ENCODE measurements at places on chromosomes 13 and 19.

- DNase-seq = no peak
Measured at GRCh38 chr19:30453743-30454142, 81.6 kb downstream of the ZNF536 start.

DNA sequence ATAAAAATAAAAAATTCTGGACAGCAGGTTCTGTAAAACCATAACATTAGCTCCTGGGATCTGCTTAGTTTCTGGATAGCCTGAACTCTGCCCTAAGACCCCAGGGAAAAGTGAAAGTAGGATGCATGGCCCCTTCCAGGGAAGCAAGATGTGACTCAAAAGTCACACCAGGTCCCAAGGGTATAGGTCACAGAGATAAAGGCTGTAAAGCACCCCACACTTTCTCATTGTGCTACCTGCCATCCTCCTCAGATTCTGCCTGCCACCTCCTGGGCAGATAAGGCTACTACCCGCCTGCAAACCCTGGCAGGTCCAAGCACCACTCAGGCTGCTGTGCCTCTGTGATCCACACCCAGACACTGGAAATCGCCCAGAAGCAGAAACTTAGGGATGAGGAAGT, 20.6 kb downstream of the FFAR2 start:
- peak; percentile 76 for DNase-seq

DNA sequence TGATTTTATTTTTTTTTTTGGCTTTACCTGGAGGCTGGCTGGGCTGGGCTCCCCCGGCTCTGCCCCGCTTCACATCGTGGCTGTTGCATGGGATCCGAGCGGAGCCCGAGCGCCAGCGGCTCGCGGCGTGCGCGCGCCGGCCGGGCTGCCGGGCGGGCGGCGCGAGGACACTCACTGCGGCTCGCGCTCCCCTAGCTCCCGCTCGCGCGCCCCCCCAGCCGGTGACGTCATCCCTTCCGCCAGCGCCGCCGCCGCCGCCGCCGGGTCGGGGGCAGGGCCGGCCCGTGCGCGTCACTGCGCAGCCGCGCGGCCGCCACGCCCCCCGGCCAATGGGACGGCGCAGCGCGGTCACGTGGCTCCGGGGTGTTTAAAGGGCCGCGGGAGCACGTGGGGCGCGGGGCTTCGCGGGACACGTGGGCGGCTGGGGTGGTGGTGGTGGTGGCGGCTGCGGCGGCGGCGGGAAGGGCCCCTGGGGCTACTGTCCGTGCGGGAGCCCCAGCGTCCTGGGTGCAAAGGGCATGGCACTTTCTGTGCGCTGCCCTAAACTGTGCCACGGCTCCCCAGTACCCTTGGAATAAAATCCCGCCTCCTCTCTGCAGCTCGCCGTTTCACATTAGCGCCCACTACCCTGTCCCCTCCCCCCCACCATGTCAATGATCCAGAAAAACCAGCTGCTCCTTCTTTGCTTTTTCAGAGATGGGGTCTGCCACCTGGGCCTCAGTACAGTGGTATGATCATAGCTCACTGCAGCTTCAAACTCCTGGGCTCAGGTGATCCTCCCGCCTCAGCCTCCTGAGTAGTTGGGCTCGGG, at the start of gene PTPRS:
PTPRS (minus strand) TSS at position 176 of the 811 bp plus-strand sequence. CDS start 54,672 bp downstream, outside the sequence.
- DNase-seq = peak; percentile 94

GRCh38 chr19:49676136-49676783, 811 bp upstream of the PRMT1 start:
- DNase-seq = peak; percentile 83

DNA sequence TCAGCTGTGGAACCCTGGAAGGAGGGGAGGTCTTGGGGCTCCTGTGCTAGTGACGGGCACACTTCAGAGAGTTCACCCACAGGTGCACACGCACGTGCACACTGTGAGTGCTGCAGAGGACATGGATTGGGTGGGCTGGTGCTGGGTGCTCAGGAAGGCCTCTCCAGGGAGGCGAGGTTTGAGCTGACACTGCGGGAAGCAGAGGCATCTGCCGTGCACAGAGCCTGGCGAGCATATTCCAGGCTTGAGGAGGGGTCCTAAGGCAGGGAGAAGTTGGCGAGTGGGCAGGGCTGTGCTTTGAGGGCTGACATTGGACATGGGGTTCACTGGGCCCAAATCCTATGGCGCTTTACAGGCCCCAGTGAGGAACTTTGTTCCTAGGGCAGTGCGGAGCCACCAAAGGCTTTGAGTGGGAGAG, 25.6 kb downstream of the CCDC8 start:
- DNase-seq = no peak

GRCh38 chr19:39402346-39403300, 4.0 kb upstream of the ZFP36 start:
- peak; percentile 85 for DNase-seq

GRCh38 chr19:8615024-8615423, 4.5 kb upstream of the ADAMTS10 start:
- no peak for DNase-seq

- DNase-seq = peak; percentile 9
Measured at GRCh38 chr19:18657590-18658365, 20.9 kb downstream of the KLHL26 start.

- no peak for DNase-seq
Measured at GRCh38 chr13:52141299-52141698, 12.4 kb upstream of the NEK5 start.

DNA sequence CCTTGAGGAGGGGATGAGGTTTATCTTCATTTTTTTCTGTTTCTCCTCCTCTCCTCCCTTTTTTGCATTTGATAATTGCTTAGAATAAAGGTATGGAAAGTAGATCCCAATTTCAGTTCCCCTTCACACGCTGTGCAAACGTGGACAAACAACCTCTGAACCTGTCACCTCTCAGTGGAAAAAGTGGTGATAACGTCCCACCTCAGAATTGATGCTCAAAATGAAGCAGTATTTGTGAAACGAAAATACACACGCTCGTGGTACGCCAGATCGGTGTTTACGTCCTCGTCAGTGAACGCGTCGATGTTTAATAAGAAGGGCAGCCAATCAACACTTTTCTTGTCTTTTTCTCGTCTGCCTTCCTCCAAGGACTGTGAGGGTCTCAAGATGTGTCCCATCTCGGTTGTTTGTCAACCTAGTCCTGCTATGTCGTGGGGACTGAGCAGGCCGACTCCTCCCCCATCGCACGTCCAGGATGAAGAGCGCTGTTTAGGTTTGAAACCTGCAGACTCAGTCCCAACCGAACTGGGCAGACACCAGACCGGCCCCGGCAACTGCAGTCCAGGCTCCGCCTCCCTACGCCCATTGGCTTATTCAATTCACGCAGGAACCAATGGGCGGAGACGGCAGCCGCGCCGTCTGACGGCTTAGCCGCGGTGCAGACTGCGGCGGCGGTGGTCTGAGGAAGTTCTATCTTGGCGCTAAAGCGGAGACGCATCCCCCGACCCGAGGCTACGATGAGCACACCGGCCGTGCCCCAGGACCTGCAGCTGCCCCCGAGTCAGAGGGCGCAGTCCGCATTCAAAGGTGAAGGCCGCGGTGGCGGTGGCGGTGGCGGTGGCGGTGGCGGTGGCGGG, at the start of gene CKAP2:
CKAP2 (plus strand) TSS at position 659 of the 857 bp plus-strand sequence; CDS start at position 738, 79 bp downstream.
- DNase-seq = peak; percentile 93

- no peak for DNase-seq
Measured at GRCh38 chr19:19527674-19528625, 761 bp upstream of the YJEFN3 start.

DNA sequence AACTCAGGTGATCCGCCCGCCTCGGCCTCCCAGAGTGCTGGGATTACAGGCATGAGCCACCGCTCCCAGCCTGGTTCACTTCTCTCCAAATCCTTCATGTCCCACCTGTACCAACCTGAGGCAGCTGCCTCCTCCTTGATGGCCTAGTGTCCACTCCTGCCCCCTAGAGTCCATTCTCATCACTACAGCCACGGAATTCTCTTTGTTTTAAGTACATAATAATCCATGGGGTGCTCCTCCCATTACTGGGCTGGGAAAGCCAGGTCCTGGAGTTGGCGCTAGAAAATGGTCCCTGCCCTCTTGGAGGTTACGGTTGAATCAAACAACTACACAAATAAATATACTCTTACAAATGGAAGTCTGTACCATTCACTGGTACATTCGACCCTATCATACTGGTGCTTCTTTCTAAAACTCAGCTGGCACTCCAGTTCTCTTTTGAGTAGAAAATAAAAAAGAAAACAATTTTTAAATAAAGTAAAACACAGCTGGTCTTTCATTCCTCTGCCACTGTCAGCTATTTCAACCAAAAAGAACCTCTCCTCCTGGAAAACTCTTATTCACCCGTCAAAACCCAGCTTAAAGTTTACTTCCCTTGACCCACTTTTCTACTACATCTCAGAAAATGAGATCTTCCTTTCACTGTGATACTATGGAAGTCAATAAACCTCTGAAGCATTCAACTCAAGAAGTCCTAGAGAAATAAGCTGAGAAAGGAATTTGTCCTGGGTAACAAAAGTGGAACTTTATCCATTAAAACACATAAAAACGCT, 22.4 kb upstream of the ARHGEF18 start:
- DNase-seq = no peak

GRCh38 chr19:43684326-43684725, 14.4 kb upstream of the PLAUR start:
- no peak for DNase-seq

DNA sequence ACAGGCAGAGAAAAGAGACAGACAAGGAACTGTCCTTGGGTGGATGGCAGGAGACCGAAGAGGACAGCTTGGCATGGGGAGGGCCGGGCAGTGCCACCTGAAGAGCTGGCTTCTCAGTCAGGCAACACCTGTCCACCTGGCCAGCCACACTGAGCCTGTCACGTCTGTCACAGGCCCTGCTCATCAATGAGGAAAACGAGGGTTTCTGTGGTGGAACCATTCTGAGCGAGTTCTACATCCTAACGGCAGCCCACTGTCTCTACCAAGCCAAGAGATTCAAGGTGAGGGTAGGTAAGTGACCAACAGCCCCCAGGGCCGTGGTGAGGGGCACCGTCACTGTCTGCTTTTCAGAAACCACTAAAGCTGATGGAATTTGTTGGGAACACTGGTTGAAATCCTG, 11.2 kb upstream of the PROZ start:
- DNase-seq = no peak

DNA sequence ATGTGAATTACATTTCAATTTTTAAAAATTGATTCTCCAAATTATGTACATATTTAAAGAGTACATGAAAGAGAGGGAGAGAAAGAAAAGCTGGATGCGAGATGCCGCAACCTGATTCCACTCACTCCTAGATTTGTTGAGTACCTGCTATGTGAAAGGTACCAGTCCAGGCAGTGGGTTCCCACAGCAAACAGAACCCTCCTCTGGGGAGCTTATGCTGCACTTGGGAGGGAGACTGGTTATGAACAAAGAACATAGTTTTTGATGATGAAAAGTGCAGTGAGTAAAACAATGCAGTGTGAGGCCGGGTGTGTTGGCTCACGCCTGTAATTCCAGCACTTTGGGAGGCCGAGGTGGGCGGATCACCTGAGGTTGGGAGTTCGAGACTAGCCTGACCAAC, 43.4 kb downstream of the ACTN4 start:
- DNase-seq = no peak

- DNase-seq = peak; percentile 13
Measured at GRCh38 chr19:5480427-5480836, 25.2 kb downstream of the ZNRF4 start.

GRCh38 chr13:54077569-54077968, 1049.0 kb downstream of the OLFM4 start:
- DNase-seq = no peak

- DNase-seq = peak; percentile 73
Measured at GRCh38 chr13:110815471-110816204, 99.2 kb downstream of the ANKRD10 start.

DNA sequence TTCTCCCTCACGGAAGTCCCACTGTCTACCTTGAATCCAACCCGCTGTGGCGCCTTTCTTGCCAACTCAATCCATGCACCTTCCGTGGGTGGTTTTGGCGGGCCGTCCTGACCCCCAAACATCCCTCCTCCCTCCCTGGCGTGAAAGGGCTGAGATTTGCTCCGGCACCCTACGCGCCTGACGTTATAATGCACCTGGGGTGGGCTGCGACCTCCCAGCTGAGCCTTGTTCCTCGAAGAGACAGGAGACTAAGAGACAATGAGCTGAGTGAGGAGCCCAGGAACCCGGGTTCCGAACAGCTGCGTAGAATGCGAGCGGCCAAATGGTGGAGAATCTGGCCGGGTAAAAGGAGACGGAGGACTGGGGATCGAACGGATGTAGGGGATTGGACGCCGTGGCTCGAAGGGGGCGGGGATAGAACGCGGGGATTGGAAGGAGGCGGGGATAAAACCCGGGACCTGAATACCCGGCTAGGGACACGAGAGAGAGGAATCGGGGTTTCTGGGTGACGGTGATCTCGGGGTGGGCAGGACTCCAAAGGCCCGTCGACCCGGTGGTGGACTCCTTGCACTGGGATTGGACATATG, at the start of gene CPT1C:
CPT1C (plus strand) TSS at position 461 of the 587 bp plus-strand sequence. CDS start 1,137 bp downstream, outside the sequence.
- DNase-seq = peak; percentile 92

DNA sequence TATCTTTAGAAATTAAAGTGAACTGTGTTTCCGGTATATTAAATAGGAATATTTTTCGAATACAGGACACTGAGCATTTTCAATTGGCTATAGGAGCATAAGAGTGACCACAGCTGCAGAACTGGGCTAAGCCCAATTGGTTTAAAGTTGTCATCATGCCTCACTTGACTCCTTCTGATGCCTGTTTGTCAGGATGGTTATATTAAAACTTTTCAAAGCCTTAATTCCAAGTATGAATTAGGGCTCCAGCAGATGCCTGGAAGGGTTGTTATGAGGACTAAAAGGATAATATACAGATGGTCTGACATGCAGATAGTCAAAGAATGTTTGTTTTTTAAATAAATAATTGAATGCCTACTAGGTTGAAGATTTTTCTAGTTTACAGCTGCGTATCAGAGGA, 100.0 kb downstream of the LMO7 start:
- DNase-seq = no peak

- DNase-seq = no peak
Measured at GRCh38 chr13:111270126-111270525, 50.3 kb upstream of the TEX29 start.

DNA sequence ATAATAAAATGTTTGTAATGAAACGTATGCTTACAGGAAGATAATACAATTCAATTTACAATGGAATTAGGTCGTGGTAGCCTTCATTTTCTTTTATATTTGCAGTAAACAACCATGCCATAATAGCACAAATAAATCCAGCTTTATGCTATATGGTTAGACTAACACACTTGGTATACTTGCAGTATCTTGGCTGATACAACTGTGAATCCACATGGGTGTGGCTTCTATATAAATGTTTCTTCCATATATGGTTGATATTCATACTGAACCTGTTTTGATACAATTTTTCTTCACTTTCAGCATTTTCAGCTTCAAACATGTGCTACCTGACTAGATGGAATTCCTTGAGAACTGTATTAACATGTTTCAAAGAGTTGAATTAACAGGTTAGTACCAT, 20.4 kb upstream of the SPRY2 start:
- DNase-seq = no peak
